Putamen (tissue), 1 donor: ENCODE measurements at places on chromosomes 3 and 15.

GRCh38 chr3:103295974-103296570 lies 861.3 kb downstream of the ZPLD1 start:
- DNase-seq, result no peak

DNA sequence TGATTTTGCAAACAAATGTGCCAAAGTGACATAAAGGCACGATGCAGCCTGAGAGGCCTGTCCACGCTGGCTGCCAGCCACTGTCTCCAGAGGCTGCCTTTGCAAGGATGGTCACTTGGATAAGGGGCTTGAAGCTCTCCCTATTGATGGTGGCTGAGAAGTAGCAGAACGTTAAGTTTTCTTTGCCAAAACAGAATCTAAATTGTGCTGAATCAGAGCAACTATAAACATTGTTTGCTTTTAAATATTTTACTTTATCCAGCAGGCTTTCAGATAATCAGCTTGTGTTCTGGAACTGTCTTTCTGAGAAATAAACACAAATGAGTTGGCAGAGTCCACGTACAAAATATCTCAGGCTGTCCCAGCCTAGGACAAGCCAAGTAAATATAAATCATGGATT lies 23.8 kb upstream of the CNBP start:
- no peak for DNase-seq

DNA sequence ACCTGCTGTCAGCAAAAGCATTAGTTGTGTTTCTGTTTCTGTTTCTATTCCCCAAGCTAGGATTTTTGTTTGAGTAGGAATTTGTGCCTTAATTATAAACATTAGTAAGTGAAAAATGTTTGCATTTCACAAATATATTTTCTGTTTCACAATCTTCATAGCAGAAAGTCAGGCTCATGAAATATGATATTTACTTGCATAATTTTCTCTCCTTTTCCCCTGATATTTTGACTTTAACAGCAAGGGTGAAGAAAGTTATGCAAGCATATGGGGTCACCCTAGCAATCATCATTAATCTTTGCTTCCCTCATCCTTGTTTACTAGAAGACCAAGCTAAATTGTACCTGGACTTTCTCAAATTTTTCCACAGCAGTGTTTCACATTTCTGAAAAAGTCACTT lies 140.3 kb upstream of the SEMA6D start:
- DNase-seq, result no peak

DNA sequence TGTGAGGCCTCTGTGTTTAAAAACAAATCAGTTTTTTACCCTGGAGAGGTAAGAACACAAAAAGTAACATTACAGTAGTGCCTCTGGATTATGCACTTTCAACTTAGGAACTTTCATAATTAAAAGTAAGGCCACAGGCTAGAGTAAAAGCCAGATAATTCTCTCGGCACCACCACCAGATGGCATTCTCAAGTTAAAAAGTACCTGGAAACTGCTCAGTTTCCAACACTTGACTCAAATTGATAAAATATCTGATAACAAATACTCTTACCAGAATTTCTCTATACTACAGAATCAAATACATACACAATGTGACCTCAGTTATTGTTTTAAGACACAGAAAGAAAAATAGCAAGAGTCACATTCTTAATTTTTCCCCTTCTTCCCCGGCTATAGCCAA lies 19.9 kb downstream of the SPICE1 start:
- DNase-seq, result no peak

DNA sequence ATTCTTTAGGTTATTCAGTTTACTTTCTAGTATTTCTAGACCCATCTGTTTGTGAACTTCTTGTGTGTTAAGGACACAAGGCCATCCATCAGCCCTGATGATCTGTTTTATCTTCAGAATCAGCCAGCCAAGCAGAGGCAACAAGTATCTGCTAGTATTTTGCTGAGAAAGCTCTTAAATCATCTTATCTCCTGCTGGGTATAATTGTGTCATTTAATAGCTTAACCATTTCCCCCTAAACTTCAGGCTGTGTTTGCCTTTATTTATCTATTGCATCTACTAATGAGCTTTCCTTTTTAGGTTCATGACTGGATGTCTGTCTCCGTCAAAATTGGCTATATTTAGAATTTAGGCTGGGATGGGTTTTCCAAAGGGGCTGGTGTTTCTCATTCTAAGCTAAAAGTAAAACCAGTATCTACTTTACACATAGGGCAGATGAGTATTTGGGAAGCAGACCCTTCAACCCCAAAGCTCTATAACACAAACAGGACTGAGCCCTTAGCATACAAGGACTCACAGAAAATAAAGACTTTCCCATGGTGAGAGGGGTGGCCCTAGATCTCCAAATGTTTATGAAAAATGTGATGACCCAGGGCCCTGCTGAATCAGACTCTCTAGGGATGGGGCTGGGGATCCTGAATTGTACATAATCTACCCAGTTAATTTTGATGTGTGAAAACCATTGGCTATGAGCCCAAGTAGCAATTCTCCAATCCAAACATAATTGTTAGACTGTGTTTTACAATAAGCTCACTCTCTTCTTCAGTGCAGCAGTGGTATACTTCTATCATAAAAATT lies 65.3 kb upstream of the PSMD6 start:
- no peak for DNase-seq

- DNase-seq, result no peak
Measured at GRCh38 chr3:66666362-66666761, 165.5 kb upstream of the LRIG1 start.

DNA sequence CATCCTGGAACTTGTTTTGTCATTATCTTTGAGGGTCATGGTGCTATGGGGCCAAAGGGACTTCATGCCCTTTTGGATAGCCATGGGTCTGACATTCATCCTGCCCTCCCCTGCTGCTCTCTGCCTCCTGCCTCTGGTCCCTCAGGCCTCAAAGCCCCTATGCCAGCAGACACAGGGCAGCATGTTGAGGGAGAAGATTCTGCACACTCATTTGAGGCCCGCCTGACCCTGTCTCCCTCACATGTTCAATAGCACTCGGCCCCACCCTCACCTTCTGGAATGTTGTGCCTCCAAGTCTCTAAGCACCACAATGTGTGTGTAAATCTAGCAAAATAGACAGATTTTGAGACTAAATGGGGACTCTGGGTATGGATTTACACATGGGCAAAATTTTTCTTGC lies 178.7 kb upstream of the ANKRD28 start:
- DNase-seq, result no peak

DNA sequence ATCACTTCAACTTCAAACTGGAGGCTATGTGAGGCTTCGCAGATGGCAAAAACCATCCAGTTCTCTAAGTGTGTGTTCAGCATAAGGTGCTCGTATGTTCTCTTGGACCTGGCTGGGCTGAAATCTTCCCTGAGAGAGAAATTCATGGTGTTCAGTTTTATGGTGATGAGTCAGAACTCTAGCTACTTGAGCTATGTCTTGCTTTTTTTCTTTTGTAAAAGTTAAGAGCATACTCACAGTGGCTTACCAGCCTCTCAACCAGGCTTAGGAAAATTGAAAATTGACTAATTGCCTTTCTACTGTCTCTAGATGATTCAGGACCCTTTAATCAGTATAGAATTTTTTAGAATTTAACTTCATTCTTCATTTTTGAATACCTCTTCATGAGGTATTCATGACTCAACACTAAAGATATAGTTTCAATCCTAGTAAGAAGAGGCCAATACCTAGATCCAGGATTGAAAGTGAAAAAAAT lies 617.5 kb downstream of the TBL1XR1 start:
- no peak for DNase-seq

- DNase-seq, result no peak
Measured at GRCh38 chr3:78274475-78275065, 1234.7 kb downstream of the ROBO2 start.

DNA sequence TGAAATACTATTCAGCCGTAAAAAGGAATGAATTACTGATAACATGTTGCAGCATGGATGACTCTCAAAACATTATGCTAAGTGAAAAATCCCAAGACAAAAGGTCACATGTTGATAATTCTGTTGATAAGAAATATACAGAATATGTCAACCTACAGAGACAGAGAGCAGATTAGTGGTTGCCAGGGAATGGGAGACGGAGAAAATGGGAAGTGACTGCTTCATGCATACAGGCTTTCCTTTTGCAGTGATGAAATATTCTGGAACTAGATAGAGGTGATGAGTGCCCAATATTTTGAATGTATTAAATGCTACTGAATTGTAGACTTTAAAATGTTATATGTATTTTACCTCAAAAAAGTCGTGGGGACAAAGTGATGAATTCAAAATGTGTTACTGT lies 56.2 kb downstream of the ABHD2 start:
- DNase-seq, result no peak

DNA sequence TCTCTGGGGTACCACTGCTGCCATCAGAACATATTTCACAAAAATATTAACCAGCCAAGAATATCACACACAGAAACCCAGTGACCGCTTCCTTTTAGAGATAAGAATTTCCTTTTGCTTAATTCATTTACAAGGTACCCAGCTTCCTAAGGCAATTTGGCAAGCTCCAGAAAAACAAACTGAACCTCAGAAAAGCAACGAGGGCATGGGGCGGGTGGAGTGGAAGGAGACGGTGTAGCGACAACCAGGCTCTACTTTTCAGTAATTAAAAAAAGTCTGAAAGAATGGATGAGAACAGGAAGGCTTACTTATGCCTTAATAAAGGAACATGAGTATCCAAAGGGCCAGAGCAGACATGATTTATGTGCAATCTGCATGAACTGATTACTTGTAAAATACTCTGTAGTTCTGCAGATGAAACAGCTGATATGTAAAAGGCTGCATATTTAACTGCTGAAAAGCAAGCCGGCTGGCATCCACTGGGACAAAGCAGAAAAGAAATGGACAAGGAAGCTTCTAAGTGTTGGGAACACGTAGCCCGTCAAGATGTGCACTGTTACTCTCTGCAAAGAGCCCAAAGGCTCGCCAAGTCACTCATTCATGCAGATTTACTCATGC lies 18.6 kb downstream of the RFTN1 start:
- DNase-seq, result no peak

DNA sequence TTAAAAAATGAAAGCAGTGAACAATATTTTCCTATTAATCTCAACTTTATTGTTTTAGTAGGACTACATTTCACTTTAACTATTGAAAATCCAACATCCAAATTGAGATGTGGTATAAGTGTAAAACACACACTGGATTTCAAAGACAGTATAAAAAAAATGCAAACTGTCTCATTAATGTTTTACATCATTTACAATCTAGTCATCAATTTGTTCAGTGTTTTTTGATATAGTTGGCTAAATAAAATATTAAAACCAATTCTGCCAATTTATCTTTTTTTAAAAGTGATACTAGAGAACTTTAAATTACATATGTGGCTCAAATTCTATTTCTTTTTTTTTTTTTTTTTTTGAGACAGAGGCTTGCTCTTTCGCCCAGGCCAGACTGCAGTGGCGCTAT lies 95.1 kb downstream of the NPTN start:
- DNase-seq, result no peak

DNA sequence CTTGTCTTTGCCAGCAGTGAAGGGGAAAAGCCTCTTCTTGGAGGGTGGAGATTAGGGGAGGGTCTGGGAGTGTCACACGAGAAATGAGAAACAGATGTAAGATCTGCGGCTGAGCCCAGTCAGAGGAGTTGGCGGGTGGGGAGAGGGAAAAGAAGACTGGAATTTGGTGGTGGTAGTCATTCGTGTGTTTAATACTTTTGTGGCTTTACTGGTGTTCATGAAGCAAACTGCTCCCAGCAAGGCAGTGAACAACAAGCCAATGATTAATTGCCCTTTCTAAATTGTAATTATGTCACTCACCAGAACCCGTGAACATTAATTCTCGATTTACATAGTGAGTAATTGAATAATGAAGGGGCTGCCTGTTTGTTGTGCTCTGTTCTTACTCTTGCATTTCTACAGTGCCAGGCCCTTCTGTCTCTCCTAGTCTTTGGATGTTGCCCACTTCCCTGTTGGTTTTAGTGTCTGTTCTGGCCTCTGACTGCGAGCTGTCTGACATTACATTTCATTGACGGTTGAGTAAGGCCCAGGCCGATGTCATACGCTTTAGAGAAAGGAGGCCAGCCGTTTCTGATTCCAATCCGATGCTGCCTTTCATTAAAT lies 78.0 kb downstream of the CHCHD6 start:
- no peak for DNase-seq

- DNase-seq, result no peak
Measured at GRCh38 chr3:88189361-88189810, 39.6 kb downstream of the C3orf38 start.

- DNase-seq, result no peak
Measured at GRCh38 chr3:37171144-37171543, 3.2 kb downstream of the LRRFIP2 start.

DNA sequence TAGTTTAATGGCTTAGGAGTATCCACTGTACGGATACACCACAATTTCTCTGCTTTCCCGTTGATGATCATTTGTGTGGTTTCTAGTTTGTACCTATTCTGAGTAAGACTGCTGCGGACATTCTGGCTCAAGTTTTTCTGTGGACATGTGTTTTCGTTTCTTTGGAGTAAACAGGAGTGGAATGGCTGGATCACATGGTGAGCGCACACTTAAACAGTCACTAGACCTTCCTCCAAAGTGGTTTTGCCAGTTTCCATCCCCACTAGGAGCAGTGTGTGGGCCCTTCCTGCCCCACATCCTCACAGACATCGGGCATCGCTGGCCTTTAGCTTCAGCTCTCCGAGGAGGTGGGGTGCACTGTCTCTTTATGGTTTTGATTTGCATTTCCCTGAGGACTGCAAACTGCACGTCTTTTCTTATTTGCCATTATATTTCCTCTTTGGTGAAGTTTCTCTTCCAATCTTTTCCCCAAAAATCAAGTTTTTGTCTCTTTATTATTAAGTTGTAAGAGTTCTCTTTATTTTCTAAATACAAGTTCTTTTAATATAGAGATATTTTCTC lies 94.1 kb downstream of the VGLL4 start:
- no peak for DNase-seq

DNA sequence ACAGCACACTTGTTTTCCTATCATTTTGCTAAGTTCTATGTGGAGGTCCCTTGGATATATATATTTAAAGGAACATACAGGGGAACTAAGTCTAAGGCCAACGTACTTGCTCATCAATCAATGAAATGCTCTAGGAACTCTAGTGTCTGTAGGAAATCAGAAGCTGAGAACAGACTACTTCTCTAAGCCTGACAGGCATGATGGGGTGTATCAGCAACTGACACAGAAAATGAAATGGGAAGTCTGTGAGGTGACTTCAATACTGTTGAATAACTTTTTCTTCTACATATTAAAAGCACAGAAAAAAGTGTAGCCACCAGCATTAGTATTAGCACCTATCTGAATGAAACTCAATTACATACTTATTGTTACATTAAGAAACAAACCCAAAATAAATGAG lies 56.9 kb upstream of the CSPG5 start:
- DNase-seq, result no peak

DNA sequence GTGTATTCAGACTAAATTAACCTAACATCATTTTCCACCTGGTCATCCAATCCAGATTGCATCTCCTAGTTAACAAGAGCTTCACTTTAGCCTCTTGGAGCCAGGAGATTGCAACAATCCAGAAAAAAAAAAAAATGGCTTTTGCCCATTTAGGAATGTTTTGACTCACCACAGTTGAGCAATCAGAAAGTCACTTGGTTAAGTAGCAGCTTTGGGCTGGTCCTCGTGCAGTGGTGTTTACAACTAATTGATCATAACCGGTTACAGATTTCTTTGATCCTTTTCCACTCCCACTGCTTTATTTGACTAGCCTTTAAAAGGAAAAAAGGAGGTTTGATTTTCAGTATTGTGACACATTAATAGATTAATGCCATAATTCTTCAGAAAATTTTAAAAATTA lies 688.8 kb upstream of the CCDC54 start:
- DNase-seq, result no peak
